Posterior vena cava (tissue), 2 donors: ENCODE measurements at places on chromosomes 6 and 20.

DNA sequence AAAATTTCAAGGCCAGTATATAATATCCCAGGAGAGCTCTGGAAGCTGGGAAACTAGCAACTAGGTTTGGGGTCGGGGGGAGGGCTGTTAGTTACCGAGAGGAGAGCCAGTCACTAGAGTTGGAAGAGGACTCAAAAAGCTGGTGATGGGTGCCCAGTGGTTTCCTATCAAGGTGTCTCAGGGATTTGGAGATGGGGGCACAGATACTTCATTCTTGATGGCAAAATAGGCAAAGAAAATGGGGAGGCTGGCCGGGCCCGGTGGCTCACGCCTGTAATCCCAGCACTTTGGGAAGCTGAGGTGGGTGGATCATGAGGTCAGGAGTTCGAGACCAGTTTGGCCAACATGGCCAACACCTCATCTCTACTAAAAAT lies 805 bp downstream of the PHF1 start:
- no peak for DNase-seq

- no peak for DNase-seq
Observed at GRCh38 chr6:105485456-105485855, 82.6 kb upstream of the PREP start.

DNA sequence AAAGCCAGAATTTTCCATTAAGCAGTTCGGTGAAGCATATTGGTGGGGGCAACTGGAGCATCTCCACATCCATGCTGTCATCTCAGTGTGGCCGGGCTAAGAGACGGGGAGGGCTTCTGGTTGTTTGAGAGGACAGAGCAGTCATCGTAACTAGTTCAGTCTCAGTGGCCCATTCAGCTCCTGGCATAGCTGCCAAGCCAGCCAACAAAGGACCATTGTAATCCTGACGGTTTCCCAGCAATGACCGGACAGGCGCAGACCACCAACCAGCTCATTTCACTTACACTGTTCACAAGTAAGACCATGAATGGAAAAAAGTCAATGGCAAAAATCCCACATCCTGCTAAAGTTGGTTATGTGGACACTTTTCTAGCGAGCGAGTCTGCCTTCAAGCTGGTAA lies 14.9 kb upstream of the HDDC2 start:
- DNase-seq: no peak

- DNase-seq: no peak
Observed at GRCh38 chr20:38811769-38812168, 6.3 kb downstream of the PPP1R16B start.

DNA sequence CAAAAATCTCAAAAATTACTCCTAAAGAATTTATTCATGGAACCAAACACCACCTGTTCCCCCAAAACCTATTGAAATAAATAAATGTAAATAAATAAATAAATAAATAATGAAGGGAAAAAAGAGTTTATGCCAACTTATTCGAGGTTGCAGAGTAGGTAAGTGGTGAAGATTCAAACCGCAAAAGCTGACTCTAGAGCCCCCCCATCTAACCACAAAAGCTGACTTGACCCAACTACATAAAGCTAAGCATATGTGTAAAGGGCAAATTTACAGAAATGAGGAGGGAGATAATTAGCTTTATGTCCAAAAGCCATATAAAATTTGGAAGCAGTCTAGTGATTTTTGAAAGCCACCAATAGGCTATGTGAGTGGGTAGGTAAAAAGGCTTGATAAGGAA lies 486.9 kb downstream of the PKHD1 start:
- no peak for DNase-seq

DNA sequence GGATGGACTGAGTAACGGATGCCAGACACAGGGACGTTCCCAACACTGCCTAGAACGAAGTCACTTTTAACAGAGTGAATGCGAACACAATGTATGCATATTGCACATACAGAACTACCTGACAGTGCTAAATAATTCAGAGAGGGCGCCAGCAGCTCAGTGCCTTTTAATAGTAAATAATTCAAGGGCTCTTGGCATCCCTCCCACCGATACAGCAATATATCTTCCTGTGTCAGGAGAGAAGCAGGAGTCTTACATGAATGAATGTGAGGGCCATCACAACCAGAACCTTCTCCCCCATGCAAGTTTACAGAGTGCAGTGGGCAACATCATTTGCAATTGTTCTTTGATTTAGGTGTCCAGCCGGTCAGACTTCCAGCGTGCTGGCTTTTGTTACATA lies 88.4 kb upstream of the KCNG1 start:
- no peak for DNase-seq

GRCh38 chr6:113363048-113363798 lies 493.9 kb upstream of the MARCKS start:
- no peak for DNase-seq

DNA sequence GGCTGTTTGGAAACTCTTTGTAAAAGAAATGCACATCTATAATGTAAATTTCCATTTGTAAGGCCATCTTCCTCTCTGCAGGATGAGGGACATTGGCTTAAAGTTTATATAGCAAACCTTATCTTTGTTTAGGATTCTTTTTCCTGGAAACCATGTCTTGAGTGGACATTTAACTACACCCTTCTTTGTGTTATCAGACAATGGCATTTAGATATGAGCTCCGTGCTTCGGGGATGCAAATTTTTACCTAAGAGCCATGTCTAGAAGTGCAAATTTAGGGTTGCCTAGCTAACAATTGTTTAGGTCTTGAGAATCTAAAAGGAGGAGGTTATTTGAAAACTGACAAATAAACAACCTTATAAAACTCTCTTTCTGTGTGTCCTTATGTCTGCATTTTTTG lies 623.8 kb downstream of the MMUT start:
- no peak for DNase-seq

- no peak for DNase-seq
Observed at GRCh38 chr20:60629206-60629605, 622.9 kb upstream of the CDH4 start.

DNA sequence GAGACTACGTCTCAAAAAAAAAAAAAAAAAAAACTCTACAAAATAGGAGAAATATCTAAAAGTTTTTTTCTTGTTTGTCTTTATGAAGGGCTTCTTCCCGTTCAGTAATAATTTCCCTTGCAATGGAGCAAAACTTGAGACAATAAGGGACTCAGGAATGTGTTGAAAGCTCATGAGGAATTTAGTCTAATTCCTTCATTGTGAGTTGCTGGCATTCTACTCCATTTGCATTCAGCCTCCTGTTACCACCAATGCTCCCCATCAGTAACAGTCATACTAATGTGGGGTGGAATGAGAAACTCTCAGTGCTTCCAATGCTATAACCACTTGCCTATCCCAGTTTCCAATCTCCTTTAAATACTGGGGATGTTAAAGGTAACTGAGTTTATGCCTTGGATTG lies 576.7 kb upstream of the AGPAT4 start:
- no peak for DNase-seq

- DNase-seq: peak; percentile 79
Observed at GRCh38 chr6:81262656-81263055, 489.8 kb downstream of the TENT5A start.

GRCh38 chr20:63955281-63955826 lies 862 bp downstream of the UCKL1 start:
- no peak for DNase-seq

GRCh38 chr6:33744895-33745546 lies 1.7 kb downstream of the IP6K3 start:
- DNase-seq: no peak

- no peak for DNase-seq
Observed at GRCh38 chr6:53673162-53673727, 7.7 kb upstream of the KLHL31 start.

GRCh38 chr6:135181333-135182070 lies 394 bp downstream of the MYB start:
- no peak for DNase-seq

DNA sequence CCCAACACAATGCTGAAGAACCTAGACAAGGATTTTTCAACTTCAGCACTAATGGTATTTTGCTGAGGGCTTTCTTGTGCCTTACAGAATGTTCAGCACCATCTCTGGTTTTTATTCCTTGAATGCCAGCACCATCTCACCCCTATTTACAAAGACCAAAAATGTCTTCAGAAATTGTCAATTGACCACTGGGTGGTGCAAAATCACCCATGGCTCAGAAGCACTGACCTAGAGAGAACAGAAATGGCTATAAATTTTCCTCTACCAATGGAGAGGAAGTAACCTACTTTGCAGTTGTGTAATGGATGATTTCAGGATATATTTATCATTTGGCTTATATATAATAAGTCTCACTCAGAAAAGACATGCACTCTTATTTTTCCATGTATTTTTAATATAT lies 431.0 kb upstream of the IRAK1BP1 start:
- no peak for DNase-seq

DNA sequence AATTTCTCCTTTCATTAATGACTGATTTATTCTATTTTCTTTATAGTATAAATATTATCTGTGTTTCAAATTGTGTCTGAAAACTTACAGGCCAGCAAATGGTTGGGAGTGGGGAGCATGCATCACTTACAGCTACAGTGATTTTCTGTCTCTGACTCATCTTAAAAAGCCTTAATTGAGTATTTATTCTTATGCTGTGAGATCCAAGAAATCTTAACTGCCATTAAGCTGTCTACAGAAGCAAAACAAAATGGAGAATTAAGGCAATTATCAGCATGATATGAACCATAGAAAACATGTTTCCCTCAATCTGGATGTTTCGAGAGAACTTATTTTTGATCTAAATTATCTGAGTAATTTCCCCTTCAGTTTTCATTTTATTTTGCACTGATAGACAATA lies 831.2 kb downstream of the KIF16B start:
- no peak for DNase-seq

DNA sequence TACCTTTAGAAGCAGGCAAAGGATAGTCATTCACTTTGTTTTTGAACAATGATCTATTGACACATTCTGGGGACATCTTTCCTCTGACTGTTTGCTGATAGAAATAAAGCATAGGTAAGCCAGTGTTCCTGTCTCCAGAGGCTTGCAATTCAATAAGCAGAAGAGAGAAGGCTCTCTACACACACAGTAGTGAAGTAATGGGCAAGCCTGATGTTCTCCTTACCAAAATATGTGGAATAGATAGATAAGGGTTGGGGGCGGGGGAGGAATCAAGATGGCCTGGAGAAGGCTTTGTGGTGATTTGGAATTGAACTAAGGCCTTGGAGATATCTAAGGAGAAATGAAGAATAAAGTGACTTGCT lies 27.3 kb downstream of the PAQR8 start:
- DNase-seq: no peak

GRCh38 chr6:19755181-19755580 lies 82.0 kb upstream of the ID4 start:
- DNase-seq: no peak

- DNase-seq: no peak
Observed at GRCh38 chr6:2658788-2659187, 91.9 kb downstream of the MYLK4 start.

DNA sequence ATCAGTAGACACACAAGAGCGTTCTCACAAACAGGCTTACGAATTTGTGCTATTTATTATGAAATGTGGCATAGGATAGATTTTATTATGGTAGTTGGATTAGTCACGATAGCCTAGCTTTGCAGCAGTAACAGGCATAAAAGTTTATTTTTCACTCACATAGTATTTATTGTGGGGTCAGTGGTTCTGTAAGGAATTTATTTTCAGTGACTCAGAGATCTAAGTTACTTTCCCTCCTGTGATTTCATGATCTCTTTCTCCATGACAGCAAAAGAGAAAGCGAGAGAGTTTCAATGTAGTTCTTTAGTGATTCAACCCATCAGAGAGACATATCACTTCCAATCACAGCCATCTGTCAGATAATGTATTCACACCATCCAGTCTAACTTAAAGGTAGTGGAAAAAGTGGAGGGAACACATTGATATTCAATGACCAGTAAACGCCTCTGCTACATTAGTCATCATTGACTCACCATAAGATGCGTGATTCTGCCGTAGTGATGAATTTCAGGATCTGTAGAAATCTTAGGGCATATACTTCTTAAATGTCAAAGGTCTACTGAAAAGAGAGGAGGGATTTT lies 605.5 kb downstream of the HDGFL1 start:
- no peak for DNase-seq

DNA sequence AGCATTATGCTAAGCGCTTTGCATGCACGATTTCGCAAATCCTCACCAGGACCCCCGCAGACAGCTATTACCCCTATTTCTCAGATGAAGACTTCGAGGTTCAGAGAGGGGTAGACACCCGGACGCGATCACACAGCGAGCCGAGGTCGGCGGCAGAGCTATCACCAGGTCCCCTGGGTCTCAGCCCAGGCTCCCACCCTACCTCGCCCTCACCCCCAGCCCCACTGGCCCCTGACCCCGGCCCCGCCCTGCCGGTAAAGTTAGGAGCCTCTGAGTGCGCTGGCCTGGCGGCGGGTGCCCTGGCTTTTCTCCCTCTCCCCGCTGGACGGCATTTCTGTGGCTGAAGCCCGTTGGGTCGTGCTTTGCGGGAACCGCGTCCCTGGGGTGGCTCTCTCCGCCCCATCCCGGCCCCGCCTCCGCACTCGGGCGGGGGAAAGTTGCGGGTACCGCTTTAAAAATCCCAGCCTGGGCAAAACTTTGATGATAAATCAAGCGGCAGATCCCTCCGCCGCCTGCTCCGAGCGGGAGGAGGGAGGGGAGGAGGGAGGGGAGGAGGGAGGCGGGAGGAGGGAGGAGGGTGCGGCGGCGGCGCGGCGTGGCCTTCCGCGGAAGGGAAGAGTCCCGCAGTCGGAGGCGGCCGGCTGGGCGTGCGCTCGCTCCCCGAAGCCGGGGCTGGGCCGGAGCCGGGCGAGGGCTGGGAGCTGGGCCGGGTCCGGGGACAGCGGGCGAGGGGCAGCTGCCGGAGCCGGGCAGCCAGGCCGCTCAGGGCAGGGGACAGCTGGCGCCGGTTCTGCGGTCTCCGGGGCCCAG lies at the start of gene VSTM2L:
Gene VSTM2L, plus strand, starts transcription at position 624 of the 810 bp plus-strand sequence. CDS start 224 bp downstream, outside the sequence.
- peak; percentile 85 for DNase-seq

DNA sequence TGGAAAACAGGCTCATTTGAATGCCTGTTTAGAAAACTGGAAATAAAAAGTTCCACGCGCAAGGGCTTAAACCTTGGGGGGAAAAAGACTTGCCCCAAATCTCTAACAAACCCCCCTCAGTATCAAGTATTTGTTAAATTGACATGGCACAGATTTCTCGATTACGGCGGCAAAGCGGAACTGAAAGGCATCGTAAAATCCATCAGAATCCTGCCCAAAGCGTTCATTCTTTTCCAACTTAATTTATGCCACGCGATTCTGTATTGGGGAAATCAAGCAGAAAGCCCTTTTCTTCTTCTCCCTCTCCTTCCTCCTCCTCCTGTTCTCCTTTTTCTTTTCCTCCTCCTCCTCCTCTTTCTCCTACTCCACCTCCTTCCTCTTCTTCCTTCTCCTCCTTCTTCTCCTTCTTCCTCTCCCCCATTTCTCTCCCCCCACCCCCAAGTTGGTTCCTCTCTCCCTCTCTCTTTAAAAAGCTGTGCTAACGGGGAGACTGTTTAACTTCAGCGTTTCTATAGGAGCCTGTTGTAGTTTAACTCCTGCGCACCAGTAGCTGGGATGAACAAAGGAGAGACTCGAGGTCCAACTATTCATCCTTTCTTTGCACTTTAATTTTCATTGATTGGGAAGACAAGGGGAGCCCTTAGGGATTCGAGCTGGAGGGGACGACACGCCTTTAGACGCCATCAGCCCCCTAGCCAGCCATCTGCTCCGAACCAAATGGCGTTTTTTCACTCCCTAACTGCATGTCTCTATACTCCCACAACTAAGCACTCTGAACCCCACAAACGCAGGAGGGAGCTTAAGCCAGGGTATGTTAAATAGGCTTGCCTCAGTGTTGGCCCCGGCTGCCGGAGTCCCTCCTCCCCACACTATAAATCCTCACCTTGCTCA lies 2.7 kb upstream of the DLL1 start:
- DNase-seq: no peak

GRCh38 chr20:49593466-49594142 lies 25.7 kb upstream of the PTGIS start:
- no peak for DNase-seq

- DNase-seq: no peak
Observed at GRCh38 chr6:125312950-125313349, 11.2 kb upstream of the HDDC2 start.
